Mesothelial cell of epicardium (in vitro differentiated cells): ENCODE measurements at places on chromosomes 4 and X.

- no peaks in the 10 kb centered on the region for H3K36me3 ChIP-seq
- H3K27ac ChIP-seq: no peak overlapping the region
- DNase-seq: no peak
- no peaks in the 10 kb centered on the region for H3K27me3 ChIP-seq
- H3K4me3 ChIP-seq: no peak overlapping the region
Observed at GRCh38 chr4:16034010-16034748, 49.6 kb downstream of the PROM1 start.

DNA sequence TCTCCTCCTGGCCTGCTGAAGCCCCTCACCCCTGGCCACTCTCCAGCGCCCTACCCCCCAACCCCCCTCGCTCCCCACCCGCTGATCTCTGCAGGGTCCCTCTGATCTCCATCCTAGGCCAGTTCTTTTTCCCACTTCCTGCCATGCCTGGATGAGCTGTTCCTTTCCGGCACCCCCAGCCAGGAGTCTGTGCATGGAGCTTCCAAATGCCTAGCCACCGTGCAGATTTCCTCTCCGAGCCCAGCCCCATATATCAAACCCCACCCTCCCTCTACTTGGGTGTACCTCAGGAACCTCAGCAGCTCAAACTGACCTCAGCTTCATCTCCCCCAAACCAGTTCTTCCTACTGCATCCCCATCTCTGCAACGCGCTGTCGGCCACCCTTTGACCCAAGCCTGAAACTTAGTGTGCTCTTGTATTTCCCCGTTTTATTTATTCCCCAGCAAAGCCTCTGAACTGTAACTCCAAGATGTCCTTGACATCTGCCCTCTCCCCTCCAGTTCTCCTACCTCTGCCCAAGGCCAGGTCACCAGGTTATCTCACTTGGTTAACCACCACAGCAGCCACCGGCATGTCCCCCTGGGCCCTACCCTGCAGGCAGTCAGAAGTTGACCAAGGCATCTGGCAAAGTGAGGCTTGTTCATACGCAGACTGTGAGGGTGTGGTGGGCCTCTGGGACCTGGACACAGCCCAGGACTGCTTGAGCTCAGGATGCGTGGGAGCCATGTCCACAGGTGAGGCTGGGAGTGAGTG, 194.9 kb upstream of the PSAPL1 start:
- no peak for DNase-seq
- no peaks in the 10 kb centered on the region for H3K36me3 ChIP-seq
- H3K4me1 ChIP-seq: peaks cover 2% of the 10 kb centered on the region
- no peak overlapping the region for H3K27ac ChIP-seq
- H3K27me3 ChIP-seq: peaks cover 42% of the 10 kb centered on the region
- no peak overlapping the region for H3K4me3 ChIP-seq

DNA sequence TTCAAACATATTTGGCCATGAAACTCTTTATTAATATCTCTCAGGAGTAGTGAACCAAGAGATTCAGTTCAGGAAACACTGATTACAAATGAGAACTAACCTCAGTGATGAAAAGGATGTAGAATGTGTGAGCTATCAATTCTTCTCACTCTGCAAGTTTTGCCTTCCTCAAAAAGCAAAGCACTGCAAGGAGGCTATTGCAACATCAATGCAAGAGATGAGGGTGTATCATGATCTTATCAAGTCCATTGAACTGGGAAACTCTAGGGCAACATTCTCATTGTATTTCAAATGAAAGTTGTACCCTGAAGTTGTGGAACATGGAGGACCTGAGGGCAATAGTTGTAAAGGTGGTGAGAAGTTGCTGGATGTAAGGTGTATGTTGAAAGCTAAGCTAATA, 56.4 kb upstream of the VEGFC start:
- DNase-seq: no peak
- peaks cover 2% of the 10 kb centered on the region for H3K36me3 ChIP-seq
- peaks cover 5% of the 10 kb centered on the region for H3K4me1 ChIP-seq
- H3K4me3 ChIP-seq: no peak overlapping the region

DNA sequence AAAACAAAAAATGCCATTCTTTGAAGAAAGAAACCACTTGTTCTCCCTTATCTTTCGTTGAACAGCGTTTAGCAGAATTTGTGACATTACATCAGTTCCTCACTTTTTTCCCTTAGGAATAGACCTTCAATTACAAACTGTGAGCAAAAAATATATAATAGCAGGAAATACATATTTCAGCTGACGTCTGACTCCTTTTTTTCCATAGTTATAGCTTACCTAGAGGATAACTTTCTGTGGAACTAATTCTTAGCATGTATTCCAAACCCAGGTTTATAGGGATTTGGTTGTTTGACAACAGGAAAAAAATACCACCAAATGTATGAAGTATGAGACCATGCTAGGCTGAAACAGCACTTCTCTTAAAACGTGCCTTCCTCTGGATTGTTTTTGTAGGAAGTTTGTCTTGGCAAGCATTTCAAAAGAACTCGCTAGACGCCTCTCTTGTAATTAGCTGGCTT, 2.0 kb upstream of the LIMCH1 start:
- no peaks in the 10 kb centered on the region for H3K27me3 ChIP-seq
- no peak for DNase-seq
- peaks cover 56% of the 10 kb centered on the region for H3K4me1 ChIP-seq
- H3K36me3 ChIP-seq: no peaks in the 10 kb centered on the region
- no peak overlapping the region for H3K4me3 ChIP-seq

DNA sequence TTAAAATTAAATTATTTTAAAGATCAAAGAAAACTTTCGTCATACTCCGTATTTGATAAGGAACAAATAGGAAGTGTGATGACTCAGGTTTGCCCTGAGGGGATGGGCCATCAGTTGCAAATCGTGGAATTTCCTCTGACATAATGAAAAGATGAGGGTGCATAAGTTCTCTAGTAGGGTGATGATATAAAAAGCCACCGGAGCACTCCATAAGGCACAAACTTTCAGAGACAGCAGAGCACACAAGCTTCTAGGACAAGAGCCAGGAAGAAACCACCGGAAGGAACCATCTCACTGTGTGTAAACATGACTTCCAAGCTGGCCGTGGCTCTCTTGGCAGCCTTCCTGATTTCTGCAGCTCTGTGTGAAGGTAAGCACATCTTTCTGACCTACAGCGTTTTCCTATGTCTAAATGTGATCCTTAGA, at the start of gene CXCL8:
TSS of gene CXCL8 (plus strand) at position 217 of the 426 bp plus-strand sequence. CDS start at position 307, 90 bp downstream.
- H3K4me3 ChIP-seq: no peak within 1 kb of the TSS
- no peak within 1 kb of the TSS for H3K27ac ChIP-seq
- H3K4me1 ChIP-seq: no peaks in the 10 kb centered on the region
- peaks cover 2% of the 10 kb centered on the region for H3K27me3 ChIP-seq
- no peak for DNase-seq

DNA sequence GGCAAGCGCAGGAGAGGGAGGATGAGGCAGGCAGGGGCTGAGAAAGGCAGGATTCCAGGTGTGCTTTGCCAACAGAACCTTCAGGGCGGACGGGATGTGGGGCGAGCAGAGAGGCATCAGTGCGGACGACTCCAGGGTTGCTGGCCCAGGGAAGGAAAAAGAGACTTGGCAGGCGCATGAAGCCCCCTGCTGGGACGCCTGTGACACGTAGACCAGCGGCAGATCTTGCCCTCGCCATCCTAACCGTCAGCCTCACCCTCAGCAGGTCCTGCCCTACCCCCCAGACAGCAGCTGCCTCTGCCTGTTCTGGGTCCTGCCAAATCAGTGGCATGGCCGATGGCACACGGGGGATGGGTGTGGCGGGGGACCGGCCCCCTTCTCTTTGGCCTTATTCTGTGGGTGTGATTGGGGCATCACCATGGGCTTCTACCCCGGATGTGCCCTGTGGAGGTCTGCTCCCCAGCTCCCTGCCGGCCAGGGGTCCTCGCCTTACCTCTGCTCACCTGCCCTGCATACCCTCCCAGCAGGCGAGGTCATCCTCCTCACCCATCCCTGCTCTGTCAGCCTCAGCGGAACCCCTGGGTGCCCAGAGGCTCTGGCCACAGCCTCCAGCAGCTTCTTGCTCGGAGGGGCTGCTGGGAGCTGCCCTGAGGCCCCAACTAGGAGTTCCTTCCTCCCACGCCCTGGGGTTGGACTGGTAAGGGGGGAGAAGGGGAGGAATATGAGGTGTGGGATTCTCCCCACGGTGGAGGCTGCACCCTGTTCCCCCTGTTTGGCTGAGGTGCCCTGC, 2.9 kb upstream of the SH3BP2 start:
- H3K27ac ChIP-seq: no peak overlapping the region
- peaks cover 6% of the 10 kb centered on the region for H3K27me3 ChIP-seq
- peaks cover 16% of the 10 kb centered on the region for H3K4me1 ChIP-seq
- H3K36me3 ChIP-seq: no peaks in the 10 kb centered on the region
- DNase-seq: no peak

DNA sequence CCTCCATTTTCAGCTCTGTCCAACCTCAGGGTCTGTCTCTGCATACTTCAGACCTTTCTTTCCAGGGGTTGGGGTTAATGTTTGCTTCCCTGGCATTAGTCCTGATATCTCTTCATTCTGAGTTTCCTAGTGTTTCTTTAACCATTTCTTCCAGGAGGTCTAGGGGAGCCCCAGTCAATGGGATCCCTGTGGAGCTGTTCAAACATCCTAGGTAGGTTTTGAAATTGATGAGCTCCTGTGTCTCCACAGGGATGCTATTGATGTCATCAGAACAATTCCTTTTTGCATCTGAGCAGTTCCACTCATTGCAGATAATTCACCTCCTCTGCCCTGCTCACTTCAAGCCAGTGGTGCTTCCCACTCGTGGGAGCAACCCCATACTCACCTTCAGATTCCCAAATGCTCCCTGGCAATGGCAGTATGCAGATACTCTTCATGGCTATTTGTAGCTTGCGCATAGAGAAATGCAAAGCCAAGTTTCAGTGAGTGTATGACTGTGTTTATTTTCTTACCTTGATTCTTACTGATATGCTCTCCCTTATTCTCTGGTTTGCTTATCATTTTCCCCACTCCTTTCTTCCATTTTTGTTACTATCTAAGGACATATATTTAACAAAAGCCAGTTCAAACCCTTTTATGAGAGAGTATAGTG, 33.7 kb upstream of the LIMCH1 start:
- DNase-seq: no peak
- H3K27ac ChIP-seq: no peak overlapping the region
- peaks cover 26% of the 10 kb centered on the region for H3K36me3 ChIP-seq
- H3K4me3 ChIP-seq: no peak overlapping the region
- H3K27me3 ChIP-seq: no peaks in the 10 kb centered on the region
